Effector memory CD8-positive, alpha-beta T cell (primary cell): ENCODE measurements at places on chromosomes 5 and 9.

DNA sequence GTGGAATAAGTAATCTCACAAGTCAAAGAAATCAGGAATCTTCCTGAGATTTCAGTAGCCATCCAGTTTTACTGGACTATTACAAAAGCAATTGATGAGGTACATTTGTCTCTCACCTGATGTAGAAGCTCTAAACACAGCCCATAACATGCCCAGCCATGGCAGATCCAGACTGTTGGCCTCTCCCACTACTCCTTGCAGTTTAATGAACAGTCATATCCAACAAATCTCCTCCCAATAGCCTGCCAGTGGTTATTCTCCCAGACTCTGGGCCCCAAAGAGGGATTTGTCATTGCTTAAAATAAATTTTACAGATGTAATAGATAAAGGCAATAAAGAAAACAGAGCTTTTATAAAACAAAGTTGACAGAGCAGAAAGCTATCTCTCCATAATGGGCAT, 80.8 kb downstream of the ZNF608 start:
- no peak for DNase-seq

DNA sequence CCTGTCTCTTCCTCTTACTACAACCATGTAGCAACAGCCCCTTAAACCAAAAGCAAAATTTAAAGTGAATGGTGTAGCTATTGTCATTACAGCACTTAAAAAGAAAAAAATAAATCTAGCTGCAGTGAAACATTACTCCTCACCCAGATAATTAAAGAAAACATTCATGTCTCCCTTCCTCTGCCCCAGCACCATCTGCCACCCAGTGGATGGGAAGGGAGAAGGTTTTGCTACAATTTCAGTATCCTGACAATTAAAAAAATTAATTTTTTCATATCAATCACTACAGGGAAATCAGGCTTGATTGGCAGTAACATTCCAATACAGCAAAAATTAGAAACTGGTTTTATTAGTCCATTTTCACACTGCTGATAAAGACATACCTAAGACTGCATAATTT, 147.4 kb upstream of the PUM3 start:
- DNase-seq: no peak

DNA sequence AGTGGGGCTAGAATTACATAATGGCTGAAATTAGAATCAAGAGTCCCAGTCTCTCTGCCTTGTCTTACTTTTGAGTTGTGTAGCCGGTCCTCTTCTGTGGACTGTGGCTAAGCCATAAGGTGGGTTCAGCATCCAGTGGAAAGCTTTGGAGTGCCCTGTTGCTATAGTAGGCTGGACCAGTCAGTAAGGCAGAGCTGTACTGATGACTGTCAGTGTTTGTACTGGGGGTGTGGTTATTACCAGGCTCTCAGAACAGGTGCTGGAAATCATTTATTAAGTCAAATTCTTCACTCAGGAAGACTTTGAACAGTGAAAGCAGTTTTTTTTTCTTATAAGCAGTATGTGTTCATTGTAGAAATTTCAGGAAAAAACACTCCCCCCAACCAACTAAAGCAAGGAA, 129.4 kb downstream of the ZSWIM6 start:
- DNase-seq: no peak

GRCh38 chr9:130473009-130473408, 28.2 kb downstream of the ASS1 start:
- DNase-seq: no peak

DNA sequence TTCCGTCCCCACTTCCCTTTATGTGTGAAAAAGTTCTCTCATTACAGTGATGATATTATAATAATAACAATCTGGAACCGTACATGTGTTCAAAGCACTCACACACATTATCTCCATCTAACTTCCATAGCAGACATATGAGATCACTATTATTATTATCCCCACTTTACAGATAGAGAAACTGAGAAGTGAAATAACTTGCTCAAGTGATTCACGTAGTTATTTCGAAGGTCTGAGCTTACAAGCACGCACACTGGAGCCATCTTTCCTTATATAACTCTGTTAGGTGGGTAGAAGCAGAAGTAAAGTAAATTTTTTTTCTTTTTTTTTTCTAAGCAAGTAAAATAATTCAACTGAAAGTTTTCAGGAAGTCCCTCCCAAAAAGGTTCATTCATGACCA, 62.9 kb upstream of the PTGER4 start:
- DNase-seq: no peak

DNA sequence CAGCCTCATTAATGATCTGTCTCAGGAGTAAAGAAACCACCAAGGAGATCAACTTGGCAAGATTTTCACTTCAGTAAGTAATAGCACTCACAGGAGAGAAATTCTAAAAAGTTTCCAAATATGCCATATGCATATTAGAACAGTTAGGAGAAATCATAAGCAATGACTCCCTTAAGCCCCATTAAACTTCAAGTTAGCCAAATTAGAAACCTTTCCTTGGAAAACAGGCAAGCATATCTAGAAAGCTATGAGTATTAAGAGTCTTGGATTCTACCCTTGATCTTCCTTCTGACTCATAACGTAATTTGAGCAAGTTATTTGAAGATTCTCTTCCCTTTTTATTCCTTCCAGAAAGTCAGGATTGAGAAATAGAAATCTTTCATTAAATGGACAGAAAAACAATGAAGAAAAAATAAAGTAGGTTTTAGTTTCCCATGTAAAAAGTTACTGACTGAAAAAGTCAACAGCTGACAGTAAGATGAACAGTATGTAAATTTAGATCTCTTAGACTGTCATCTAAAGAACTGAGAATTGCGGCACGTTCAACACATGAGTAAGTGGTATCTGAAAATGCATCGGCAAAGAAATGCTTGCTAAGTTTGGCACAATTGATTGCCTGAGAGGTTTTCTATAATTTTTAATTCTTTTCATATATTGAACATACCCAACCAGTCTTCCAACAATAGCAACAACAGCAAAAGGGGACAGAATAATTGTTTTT, 565.7 kb upstream of the FTMT start:
- DNase-seq: no peak

GRCh38 chr5:131323378-131323777, 59.5 kb downstream of the CDC42SE2 start:
- no peak for DNase-seq

- no peak for DNase-seq
These were observed 335.9 kb downstream of the SEMA5A start for GRCh38 chr5:9209846-9210492.

- no peak for DNase-seq
These were observed 28.1 kb upstream of the C9orf72 start for GRCh38 chr9:27601396-27601795.

- no peak for DNase-seq
These were observed 569.6 kb upstream of the BRINP1 start for GRCh38 chr9:119938871-119939270.

DNA sequence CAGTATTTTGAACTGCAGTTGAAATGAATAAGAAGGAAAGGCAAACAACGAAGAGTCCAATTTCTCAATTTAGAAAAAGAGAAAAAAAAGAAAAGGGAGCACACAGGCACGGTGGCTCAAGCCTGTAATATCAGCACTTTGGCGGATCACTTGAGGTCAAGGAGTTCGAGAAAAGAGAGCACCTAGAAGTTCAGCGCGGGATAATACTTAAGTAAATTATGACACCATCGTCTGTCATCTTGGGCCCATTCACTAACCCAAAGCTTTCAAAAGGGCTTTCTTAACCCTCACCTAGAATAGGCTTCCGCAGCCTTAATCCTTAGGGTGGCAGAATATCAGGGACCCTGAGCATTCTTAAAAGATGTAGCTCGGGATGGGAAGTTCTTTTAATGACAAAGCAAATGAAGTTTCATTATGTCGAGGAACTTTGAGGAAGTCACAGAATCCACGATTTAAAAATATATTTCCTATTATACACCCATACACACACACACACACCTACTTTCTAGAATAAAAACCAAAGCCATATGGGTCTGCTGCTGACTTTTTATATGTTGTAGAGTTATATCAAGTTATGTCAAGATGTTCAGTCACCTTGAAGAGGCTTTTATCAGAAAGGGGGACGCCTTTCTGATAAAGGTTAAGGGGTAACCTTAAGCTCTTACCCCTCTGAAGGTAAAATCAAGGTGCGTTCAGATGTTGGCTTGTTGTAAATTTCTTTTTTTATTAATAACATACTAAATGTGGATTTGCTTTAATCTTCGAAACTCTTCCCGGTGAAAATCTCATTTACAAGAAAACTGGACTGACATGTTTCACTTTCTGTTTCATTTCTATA, 602 bp upstream of the CD274 start:
- DNase-seq: no peak

GRCh38 chr9:120878188-120879130, 1.5 kb upstream of the PHF19 start:
- no peak for DNase-seq

DNA sequence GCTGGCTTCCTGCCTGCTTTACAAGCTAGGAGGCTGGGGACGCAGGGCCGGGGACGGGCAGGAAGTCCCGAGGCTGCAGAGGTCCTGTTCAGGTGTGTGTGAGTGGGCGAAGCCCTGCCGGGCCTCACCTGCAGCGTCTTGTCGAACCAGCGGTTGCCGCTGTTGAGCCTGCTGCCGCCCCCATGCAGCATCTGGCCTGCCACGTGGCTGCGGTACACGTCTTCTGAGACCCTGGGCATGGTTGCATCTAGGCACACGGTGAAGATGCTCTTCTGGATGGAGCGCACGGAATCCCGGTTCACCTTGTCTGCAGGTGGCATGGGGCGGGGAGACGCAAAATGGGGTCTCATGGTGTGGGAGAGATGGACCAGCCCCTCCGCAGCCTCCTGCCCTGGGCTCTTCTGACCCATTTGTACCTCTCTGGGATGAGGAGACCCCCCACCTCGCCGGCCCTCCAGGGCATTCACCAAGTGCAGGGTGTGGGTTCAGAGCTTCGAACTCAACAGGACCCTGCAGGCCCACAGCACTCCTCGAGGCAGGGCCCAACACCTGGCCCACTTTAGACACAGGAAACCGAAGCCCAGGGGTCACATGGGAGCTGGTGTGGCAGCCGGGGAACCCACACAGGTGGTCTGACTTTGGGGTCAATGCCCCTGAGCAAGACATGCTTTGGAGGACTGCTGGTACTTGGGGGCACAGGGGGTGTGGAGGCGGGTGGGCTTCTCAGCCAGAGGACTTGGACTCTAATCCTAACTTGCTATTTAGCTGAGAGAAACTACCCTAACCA, 10.0 kb downstream of the CRAT start:
- DNase-seq: no peak

DNA sequence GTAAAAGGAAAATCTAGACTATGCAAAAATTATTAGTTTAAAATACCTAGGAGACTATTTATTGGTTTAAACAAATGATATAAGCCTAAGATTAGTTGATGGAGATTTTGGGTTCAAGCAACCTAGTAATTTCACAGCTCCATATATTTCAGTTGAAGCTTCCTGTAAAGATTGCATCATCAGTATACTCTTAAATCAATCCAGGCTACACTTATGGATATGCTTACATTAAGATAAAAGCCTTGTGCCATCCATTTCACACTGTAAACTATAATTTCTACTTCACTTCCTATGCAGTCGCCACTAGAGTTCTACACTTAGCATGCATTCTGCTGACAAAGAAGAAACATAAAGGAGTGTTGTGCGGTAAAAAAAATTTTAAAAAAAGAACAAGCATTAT, 7.3 kb upstream of the LIX1 start:
- DNase-seq: no peak

- no peak for DNase-seq
These were observed 256.8 kb upstream of the GRAMD2B start for GRCh38 chr5:126166368-126166767.

DNA sequence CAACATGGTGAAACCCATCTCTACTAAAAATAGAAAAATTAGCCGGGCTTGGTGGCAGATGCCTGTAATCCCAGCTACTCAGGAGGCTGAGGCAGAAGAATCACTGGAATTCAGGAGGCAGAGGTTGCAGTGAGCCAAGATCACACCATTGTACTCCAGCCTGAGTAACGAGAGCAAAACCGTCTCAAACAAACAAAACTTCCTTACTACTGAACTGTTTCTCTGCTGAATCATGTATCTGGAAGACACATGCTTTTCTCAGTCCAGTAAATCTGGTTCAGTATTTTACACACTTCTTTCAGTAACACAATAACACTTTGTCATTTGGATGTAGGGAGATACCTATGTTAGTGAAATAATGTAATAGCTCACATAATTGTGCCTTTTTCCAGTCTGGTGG, 7.9 kb downstream of the TRMT10B start:
- no peak for DNase-seq

GRCh38 chr5:132491368-132492364, 1.1 kb upstream of the IRF1 start:
- DNase-seq: peak; percentile 25

GRCh38 chr9:136910901-136911245, 24.6 kb downstream of the TRAF2 start:
- DNase-seq: no peak

- peak; percentile 10 for DNase-seq
These were observed 36.1 kb upstream of the OSMR start for GRCh38 chr5:38809388-38810359.

DNA sequence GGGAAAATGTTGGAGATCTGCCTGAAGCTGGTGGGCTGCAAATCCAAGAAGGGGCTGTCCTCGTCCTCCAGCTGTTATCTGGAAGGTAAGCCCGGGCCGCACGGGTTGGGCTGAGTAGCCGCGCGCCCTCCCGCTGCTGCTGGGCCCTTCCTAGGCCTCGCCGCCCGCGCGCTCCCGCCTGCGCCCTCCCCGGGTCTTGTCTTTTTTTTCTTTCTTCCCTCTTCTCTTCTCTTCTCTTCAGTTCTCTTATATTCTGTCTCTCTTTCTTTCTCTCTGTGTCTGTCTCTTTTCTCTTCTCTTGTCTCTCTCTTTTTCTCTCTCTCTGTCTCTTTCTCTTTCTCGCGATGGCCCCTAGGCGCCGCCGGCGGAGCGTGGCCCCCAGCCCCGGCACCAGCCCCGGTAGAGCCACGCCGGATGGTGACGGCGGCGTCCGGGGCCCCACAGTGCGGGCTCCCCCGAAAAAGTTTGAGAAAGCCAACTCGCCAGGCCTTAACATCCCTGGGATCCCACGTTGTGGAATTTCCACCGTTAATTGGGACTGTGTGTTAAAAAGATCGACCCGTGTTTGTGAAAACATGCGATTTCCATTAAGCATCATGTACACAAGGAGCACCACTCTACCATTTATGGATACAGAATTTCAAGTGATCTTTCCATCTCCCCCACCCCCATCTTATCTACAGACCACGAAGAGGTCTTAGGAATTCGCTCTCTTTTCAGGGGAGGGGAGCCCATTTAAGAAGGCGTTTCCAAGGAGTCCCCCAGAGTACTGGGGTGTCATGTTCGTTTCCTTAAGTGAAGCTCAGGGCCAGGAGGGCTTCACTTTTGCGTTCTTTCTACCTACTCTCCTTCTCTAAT, 616 bp downstream of the ABL1 start:
- peak; percentile 21 for DNase-seq

GRCh38 chr9:127406799-127407491, 10.0 kb downstream of the SLC2A8 start:
- no peak for DNase-seq

DNA sequence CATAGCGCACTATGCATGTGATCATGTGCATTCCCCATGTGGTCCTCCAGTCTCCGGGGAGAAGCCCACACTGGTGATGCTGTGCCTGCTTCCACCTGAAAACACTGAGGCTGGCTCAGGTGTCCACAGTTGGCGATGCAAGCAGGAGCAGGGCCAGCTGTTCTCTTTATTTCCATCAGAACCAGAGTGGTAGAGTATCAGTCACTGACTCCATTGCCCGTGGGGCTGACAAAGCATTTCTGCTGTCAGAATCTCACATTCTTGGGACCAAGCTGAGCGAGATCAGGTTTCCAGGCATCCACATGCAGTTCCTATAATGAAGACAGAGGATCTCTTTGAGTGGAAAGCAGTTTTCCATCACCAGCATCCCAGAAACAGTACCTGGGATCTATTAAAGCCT, 52.5 kb downstream of the GADD45G start:
- no peak for DNase-seq

GRCh38 chr5:14143546-14143840, 351 bp downstream of the TRIO start:
- DNase-seq: no peak
